ENCODE measurements at places on chromosomes 2 and 18. TPM values are rescaled to one million over a fixed set of nuclear protein-coding genes. Genes with fewer than 3 reads are reported as not detected.
A peak's percentile ranks its signal among the peaks of the same experiment; 100 is the strongest.

Gene ANKRD23
- 4.2 TPM for polyA plus RNA-seq

Gene FEV
- 0.14 TPM for polyA plus RNA-seq

Gene LCT
- 0.08 TPM for polyA plus RNA-seq

Gene CCDC148
- polyA plus RNA-seq: 8.0 TPM

Gene TDRD15
- 0.01 TPM for polyA plus RNA-seq

Gene REG3A
- polyA plus RNA-seq: not detected

Gene GCG
- polyA plus RNA-seq: not detected

Gene NT5C1B
- 1.2 TPM for polyA plus RNA-seq

DNA sequence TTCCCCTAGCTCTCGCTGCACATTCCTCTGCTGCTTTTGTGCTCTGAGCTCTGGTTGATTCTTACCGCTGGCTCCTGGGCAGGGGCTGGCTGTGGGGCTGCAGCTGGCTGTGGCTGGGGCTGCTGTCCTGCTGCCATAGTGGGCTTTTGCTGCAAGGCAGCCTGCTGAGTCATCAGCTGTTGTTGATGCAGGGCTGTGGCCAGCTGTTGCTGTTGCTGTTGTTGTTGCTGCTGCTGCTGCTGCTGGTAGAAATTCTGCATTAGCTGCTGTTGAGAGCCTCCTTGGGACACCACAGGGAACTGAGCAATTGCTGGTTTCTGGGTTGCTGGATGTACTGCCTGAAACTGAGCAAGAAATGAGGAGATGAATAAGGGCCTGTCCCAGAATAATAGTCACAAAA lies 77.2 kb upstream of the NFU1 start:
- peak; percentile 11 for DNase-seq

DNA sequence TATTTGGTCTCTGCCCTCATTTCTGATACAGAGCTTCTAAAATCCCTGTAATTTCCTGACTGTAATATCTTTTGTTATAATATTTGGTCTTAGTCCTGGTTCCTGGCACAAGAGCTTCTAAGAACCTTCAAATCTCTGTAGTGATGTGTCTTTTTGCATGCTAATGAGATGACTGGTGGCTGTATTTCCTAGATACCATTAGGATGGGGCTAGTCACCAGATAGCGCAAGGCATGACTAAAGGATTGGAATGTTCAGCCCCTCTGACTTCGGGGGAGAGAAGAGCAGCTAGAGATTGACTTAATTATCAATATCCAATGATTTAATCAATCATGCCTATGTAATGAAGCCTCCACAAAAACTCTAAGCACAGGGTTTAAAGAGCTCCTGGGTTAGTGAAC lies 620.8 kb upstream of the ACVR2A start:
- no peak for DNase-seq

- no peak for DNase-seq
Observed at GRCh38 chr18:12554796-12555388, 103.0 kb downstream of the SPIRE1 start.

- no peak for DNase-seq
Observed at GRCh38 chr2:122652670-122653069, 897.2 kb downstream of the TSN start.

GRCh38 chr2:105600602-105600948 lies 144.1 kb upstream of the NCK2 start:
- no peak for DNase-seq

DNA sequence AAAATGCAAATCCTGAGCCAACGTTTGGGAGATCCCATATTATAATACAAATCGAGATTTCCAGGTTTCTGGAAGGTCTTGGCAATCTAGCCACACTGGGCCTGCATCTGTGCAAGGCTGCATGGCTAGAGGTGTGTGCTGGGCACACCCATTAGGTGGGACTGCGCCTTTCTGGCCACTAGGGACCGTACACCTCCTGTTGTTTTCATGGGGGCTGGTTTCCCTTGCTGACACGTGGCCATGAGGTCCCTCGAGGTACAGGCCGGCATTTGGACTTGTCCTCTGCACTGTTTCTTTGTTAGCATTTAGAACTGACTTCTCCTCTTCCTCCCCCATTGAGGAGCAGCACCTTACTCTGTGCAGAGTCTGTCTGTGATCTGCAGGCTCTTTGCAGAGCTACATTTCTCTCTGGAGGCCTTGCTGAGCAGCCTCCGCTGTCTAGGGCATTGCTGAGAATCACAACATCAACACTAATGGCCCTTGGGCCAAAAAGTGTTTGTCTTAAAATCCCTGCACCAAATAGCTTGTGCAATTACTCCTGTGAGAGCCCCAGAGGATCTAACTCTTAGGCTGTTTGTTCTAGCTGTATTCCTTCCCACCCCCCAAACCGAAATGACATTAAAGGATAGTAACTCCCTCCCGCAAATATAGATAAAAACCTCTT lies 131.2 kb downstream of the NEDD4L start:
- DNase-seq: no peak

- no peak for DNase-seq
Observed at GRCh38 chr2:146602383-146602782, 1242.4 kb upstream of the ACVR2A start.

DNA sequence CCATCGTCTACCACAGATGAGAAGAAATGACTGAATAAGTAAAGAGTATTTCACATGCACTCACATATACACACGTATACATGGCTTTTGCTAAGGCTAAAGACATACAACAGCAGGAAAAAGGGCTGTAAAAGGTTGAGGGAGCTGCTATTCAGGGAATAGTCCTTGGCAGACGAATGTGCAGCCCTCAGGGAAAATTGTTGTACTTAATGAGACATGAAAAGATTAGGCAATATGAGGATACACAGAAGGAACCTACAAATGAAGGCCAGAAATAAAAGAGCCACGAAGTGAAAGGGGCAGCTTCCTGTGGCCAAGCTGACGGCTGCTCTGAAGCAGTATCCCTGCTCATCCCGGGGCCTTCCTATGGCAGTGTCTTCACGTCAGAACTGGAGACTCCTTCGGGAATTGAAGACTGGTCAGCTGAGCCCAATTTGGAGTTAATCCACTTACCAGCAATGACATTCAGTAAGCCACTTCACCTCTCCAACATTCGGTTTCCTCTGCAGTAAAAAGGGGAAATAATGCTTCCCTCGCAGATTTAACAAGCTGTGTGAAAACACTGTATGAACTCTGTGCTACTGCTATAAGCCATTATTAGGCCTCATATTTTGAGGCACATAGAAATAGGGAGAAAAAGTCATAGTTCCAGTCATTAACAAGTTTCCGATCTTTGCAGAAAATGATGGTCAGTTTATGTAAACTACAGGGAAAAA lies 221.8 kb downstream of the STK39 start:
- no peak for DNase-seq

GRCh38 chr2:172373766-172374165 lies 53.6 kb upstream of the ITGA6 start:
- DNase-seq: no peak

- no peak for DNase-seq
Observed at GRCh38 chr2:14616342-14616741, 16.2 kb upstream of the LRATD1 start.

GRCh38 chr2:70981866-70982810 lies 3.7 kb downstream of the ANKRD53 start:
- DNase-seq: no peak

DNA sequence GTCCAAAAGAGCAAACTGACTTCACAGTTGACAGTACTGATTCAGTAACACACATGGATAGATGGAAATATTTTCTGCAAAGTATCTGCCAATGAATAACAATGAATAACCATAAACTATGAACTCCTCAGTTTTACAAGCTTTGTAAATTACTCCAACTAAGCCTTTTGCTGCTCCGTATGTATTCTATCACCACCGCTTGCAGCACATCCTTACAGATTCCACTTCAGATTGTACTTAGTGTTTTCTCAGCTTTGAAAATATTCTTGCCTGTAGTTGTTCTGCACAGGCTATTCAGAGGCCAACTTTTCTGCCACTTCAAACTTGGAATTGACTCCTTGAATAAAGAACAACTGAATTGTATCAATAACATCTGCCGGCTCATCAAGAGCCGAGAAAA lies 36.2 kb downstream of the TLK1 start:
- DNase-seq: no peak

- DNase-seq: no peak
Observed at GRCh38 chr2:233486778-233487552, 79.6 kb downstream of the USP40 start.

DNA sequence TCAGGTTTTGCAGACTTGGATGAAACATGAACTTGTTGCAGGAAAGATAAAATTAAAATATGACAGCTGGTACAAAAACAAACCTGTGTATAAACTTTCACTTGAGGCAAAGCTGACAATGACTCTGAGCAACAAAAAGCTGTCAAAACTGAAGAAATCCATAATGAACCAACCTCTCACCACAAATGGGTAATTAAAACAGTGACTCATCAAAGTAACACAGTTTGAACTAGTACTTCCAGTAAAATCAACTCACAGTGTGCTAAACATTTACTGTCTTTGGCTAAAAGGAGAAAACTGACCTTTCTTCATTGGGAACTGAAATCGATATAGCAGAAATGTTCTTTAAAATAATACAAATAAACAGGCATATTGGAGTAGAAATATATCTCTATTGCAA lies 209.7 kb downstream of the WDPCP start:
- DNase-seq: no peak

- no peak for DNase-seq
Observed at GRCh38 chr2:9832586-9832985, 10.7 kb upstream of the TAF1B start.

Measured in renal cortex interstitium (tissue), 15 donors.